ENCODE measurements at places on chromosomes 1 and 21.

GRCh38 chr1:63063367-63063766 is 259.0 kb upstream of the FOXD3 start:
- no peak for DNase-seq

DNA sequence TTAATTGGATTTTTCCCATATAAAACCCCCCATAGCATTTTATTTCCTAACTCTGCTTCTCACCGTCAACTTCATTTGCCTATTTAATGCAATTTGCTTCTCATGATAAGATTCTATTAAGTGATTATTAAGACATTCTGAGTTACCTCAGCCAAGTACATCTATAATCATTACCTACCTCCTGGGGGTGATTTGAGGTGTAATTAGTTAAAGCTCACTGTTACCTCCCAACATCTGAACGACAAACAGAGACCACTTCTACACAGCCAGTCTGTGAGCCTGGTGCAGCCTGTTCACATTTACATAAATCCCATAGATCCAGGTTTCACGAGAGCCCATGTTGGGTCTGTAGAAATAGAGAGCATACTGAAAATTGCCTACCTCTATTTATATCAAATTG is 65.7 kb upstream of the SSX2IP start:
- DNase-seq, result no peak

DNA sequence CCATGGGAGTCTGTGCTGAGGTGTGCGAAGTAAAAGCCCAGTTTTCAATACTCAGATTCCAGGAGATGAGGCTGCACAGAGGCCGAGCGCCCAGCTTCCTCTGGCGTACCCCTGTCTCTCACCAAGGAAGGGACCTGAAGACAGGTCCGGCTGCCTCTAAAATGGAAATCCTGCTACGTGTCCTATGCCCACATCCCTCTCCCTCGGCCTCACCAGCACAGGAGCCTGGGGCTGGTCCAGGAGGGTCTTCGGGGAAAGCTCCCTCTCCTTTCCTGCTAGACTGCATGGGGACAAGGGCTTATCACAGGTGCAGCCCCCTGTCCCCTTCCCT is 392 bp downstream of the MRPL55 start:
- DNase-seq, result no peak

DNA sequence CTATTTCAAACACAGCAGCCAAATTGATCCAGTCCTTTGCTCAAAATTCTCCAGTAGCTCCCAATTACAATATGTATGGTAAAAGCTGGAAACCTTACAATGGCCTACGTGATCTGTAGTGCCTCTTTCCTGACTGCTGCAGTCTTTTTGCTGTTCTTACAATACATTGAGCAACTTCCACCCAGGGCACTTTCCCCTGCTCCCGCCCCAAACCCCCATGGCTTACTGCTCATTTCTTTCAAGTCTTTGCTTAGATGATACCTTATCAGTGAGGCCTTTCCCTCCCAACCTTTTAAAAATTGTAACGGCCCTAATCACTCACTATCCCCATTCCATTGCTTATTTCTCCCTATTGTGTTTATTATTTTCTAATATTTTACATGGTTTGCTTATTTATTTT is 43.9 kb upstream of the APOBEC4 start:
- DNase-seq, result no peak

DNA sequence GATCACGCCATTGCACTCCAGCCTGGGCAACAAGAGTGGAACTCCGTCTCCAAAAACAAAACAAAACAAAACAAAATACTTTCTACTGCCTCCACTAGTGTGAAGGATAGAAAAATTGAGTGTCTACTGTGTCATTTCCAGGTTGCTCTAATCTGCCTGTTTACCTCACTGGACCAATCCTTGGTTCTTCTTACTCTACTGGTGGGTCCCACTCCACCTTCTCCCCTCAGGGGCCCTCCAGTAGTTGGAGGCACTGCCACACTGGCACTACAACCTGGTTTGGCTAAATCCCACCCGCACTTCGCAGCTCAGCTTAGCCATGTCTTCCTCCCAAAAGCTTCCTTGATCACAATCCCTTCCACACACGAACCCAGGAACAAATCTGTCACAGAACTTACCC is 2.7 kb downstream of the TAF5L start:
- no peak for DNase-seq

GRCh38 chr1:96116731-96117130 is 604.9 kb upstream of the PTBP2 start:
- DNase-seq, result no peak

DNA sequence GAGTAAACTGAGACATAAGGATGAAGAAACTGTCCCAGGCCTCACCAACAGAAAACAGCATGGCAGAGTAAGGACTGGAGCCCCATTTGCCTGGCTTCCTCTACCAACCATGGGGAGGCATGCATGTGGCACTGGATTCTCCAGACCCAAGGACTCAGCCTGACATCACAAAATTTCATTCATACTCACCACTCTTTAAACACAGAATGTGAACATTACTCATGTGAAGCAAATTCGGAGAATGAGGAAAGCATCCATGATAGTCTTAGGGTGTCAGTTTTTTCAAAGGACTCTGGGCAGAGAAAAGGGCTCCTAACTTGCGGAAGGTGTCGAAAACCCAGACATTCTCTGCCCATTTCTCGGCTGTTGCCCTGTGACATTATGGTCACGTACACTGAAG is 83.9 kb downstream of the PCNX2 start:
- no peak for DNase-seq

DNA sequence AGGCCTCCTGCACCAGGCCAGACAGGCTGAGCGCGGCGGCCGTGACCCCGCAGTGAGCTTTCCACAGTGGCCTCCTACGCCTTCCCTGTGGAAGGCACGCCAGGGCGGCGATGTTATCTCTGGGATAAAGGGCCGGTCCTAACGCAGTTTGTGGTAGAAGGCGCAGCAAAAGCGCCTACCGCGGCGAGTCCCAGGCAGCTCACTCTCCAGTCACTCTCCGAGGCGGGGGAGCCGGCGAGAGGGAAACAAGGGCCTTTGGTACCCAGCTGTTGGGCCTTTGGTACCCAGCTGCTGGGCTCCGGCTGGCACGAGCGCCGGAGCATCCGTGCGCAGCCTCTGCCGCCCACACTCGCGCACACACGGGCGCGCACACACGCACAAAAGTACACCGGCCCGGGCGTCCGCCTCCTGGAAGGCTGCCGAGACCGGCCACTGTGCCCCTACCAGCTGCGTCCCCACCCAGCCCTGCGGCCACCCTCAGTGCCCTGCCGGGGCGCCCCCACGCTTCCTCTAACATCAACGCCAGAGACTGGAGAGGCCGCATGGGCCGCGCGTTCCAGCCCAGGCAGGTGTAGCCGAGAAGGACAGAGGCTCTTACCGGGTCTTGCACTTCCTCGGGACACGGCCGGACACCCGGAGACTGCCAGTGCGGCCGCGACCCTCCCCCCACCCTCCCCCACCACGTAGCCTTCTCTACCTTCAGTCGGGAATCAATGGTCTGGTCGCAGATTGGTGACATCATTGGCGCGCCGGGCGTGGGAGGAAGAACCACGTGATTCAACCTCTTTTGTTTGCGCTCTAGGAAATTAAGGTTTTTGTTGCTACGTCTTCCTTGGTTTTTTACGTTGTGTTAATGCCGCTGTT is 19.5 kb upstream of the ADAR start:
- DNase-seq, result peak; percentile 95

DNA sequence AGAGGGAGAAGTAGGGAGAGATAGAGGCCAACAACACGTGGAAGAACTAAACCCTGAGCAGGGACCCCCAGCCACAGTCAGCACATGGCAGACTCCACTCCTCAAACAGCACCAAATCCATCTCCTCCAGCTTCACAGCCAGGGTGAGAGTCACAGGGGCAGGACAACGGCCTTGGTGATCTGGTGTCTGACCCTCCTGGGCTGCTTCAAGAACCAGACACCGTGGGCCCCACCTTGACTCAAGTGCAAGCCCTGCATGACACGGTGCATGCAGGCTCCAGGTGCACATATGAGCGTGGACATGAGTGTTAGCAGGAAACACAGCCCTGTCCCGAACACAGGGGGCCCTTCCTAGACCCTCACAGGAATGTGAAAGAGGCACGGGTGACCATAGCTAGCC is 21.9 kb downstream of the S100A7 start:
- DNase-seq, result no peak

DNA sequence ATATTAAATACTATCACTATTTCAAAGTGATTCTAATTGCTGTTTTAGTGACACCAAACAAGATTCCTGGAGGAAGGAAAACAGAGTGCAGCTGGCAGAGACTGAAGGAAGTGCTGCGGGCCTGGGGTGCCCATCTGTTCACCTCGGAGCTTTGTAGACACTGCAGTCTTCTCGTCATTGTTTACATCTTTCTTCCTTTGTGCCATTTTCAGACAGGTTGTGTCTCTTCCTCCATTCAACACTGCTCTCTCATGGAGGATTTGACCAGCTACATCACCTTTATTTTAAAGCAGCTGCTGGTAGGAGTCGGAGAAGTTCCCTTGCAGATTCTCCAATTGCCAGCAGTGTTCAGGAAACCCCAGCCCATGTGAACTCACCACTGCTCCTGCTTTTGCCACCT is 37.3 kb downstream of the ABCA4 start:
- DNase-seq, result no peak

- no peak for DNase-seq
Observed at GRCh38 chr1:183932412-183932811, 105.1 kb downstream of the COLGALT2 start.

- DNase-seq, result no peak
Observed at GRCh38 chr1:90067194-90067931, 72.5 kb downstream of the ZNF326 start.

GRCh38 chr1:178808529-178808928 is 62.3 kb downstream of the ANGPTL1 start:
- DNase-seq, result no peak

DNA sequence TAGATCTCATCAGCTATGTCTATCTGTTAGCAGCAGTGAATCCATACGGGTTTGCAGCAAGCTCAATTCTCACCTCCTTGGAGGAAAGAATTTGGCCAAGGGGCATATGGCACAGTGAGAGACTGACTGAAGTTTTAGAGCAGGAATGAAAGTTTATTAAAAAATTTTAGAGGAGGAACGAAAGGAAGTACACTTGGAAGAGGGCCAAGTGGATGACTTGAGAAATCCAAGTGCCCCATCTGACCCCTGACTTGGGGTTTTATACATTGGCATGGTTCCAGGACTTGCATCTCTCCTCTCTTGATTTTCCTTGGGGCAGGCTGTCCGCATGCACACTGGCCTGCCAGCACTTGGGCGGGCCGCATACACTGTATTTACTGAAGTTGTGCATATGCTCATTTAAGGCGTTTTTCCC is 9.2 kb upstream of the OSBPL9 start:
- peak; percentile 72 for DNase-seq

GRCh38 chr21:34589511-34590282 is 25.2 kb downstream of the RCAN1 start:
- no peak for DNase-seq

DNA sequence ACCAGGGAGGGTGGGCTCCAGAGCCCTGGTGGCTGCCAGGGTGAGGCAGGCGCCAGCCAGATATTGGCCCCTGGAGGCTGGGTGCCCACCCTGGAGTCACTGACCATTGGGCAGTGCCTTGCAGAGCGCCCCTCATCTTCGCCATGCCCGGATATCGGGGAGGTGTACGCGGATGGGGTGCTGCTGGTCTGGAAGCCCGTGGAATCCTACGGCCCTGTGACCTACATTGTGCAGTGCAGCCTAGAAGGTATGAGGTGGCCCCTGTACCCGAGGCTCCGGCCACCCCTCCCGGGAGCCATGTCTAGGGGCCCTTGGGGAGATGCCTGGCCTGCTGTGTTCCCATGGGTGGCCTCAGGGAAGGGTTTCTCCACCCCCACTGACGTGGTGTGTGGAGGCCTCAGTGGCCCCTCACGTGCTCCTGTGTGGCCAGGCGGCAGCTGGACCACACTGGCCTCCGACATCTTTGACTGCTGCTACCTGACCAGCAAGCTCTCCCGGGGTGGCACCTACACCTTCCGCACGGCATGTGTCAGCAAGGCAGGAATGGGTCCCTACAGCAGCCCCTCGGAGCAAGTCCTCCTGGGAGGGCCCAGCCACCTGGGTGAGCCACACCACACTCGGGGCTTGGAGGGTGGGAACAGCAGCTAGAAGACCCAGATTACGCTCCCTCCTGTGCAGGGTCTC is 30.9 kb downstream of the TRIM11 start:
- no peak for DNase-seq

GRCh38 chr1:52112489-52112888 is 29.4 kb upstream of the ZFYVE9 start:
- DNase-seq, result no peak

DNA sequence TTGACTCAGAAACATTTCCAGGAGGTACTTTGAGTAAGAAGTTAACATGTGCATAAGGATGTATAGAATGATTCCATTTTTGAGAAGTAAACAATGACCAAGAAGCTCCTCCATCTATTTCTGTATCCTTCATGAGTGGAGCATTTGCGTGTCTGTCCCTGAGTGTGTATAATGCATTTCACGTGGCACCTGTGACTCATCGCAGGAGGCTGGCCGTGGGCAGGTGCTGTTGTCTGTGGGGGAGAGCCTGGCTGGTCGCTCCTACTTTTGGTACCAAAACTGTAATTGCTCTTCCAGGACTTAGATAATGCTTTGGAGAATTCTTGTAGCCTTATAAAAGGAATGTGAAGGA is 16.5 kb downstream of the SLC37A1 start:
- no peak for DNase-seq

GRCh38 chr1:7516341-7516740 is 254.8 kb upstream of the VAMP3 start:
- DNase-seq, result no peak

- DNase-seq, result no peak
Observed at GRCh38 chr1:47440599-47441081, 2.8 kb downstream of the FOXD2 start.

DNA sequence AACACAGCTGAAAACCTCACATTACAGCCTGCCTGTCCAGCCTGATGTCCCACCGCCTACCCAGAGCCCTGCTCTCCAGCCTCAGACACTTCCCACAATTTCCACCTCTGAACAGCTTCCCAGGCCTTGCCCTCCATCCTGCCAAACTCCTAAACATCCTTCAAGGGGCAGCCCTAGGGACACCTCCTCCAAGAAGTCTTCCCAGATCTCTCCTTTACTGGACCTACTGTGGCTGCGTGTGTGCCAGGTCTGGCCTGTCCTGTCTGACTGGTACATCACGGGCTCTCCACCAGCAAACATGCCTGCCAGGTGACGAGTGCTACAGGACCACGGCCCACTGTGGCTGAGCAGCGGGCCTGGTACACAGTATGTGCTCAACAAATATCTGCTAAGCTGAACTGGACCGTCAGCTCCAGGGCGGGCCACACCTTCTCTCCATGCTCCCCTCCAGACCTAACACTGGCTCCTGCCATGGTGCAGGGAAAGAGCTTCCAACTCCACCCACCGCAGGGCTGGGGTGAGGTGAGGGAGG is 28.8 kb downstream of the CHD5 start:
- DNase-seq, result no peak

DNA sequence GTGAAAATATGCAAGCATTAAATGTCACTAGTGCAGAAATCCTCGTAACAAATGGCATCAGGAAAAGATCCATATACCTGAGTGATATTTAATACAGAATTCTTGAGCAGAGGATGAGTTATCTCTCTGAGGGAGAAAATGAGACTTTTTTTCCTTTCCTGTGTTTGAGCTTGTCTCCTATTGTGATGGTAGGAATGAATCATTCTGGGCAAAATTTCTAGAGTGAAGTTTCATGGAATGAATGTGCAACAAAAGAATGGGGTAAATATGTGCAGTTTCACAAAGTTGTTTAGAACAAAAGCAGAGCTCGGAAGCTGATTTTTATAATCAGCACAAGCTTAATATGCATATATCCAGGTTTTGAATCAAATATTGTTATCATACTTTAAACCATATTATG is 4.6 kb downstream of the CTPS1 start:
- no peak for DNase-seq

GRCh38 chr1:94118013-94118412 is 2.9 kb downstream of the ABCA4 start:
- no peak for DNase-seq

- no peak for DNase-seq
Observed at GRCh38 chr21:43663033-43663432, 3.7 kb downstream of the RRP1B start.

Data from hematopoietic multipotent progenitor cell treated with erythropoietin and hydrocortisone succinate and interleukin-3 and kit ligand, for 4 days (in vitro differentiated cells).